AG10803 (cell line): ENCODE measurements at places on chromosomes 1 and 21.

- no peak for DNase-seq
Measured at GRCh38 chr1:62722796-62723195, 34.6 kb upstream of the DOCK7 start.

GRCh38 chr1:181918880-181919525 is 142.5 kb downstream of the ZNF648 start:
- DNase-seq: no peak

DNA sequence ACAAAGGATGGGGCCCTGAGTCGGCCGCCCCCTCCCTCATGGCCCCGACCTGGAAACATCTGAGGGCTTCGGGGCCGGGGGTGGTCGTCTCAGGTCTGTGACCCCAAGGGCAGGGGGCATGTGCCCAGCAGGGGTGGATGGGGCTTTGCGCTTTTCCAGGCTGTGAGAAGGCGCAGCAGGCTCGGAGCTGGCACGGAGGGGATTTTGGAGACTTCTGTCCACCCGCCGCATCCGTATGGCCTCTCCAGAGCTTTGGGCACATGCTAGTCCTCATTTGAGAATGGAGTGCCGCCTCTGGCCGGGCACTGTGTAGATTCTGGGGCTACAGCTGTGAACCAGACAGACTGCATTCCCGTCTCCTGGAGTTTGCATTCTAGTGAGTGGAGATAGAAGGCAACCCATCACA is 66.1 kb upstream of the WNT4 start:
- DNase-seq: no peak

DNA sequence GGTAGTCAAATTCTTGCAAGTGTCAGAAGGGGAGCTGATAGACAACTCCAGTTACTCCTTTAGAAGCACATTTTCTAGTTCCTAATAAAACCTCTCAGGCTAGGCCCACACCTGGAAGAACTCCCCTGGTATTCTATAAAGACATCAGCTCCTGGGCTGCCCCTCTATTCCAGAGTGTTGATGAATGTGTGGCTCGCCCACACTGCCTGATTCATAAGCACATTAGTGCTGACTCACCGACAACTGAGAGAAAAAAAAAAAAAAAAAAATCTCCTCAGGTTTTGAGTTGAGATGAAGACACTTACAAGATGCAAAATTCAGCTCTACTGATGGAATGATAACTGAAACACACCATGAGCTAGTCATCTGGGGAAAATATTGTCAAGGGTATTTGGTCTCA is 188.1 kb downstream of the TNR start:
- no peak for DNase-seq

- peak; percentile 94 for DNase-seq
Measured at GRCh38 chr1:1358433-1359271, at the start of gene MXRA8. TSS of gene MXRA8 (minus strand) at chr1:1358555. CDS start at chr1:1358504, 51 bp downstream.

- no peak for DNase-seq
Measured at GRCh38 chr1:109687641-109688499, at the start of gene GSTM1. TSS of gene GSTM1 (plus strand) at chr1:109687817. CDS start at chr1:109687874, 57 bp downstream.

GRCh38 chr1:920010-920409 is 3.7 kb upstream of the SAMD11 start:
- no peak for DNase-seq

- DNase-seq: peak; percentile 2
Measured at GRCh38 chr21:40575976-40576375, 271.0 kb downstream of the DSCAM start.

GRCh38 chr21:36710729-36711048 is 11.8 kb downstream of the SIM2 start:
- no peak for DNase-seq

- DNase-seq: peak; percentile 98
Measured at GRCh38 chr1:23444104-23444533, 19.6 kb upstream of the TCEA3 start.

- DNase-seq: no peak
Measured at GRCh38 chr1:41658431-41659158, 174.1 kb upstream of the EDN2 start.

GRCh38 chr1:161261261-161262235 is 3.0 kb downstream of the PCP4L1 start:
- DNase-seq: no peak

- DNase-seq: no peak
Measured at GRCh38 chr1:245687636-245688535, 533.1 kb downstream of the KIF26B start.

GRCh38 chr21:35829067-35829466 is 231.3 kb downstream of the SETD4 start:
- no peak for DNase-seq

DNA sequence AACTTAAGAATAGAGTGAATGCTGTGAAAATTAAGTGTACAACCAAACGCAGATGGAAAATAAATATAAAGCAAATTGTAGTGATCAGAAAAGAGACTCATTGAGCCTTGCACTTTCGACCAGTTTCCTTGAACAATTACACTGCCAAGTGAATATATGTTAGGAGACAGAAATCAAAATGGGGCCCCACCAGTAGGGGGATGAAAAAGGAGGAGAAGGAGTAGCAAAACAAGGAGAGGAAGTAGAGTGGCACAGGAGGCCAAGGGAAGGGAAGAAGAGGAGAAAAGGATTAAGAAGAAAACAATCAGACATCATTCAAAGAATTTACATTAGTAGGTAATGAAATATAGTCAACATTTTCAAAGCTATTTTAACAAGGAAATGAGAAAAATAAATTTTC is 1770.6 kb downstream of the PLA2G4A start:
- DNase-seq: no peak

GRCh38 chr1:53579221-53580008 is 120.2 kb downstream of the DMRTB1 start:
- DNase-seq: no peak

- DNase-seq: peak; percentile 56
Measured at GRCh38 chr1:204520834-204521709, 4.9 kb downstream of the MDM4 start.

DNA sequence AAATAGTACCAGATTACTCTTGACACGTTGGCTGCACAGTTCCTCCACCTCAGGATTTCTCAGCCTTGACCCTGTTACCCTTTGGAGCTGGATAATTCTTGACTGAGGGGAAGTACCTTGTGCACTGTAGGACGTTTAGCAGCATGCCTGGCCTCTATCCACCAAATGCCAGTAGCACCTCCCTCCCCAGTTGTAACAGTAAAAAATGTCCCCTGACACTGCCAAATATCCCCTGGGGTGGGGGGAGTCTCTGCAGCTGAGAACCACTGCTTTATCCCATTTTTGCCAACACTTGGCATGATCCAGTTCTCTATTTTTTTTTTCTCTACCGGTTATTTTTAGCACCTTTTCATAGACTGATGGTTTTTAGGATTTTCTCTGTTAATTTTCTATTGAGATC is 34.0 kb downstream of the C1orf198 start:
- no peak for DNase-seq

GRCh38 chr21:34615487-34615814 is 538 bp upstream of the RCAN1 start:
- DNase-seq: no peak

GRCh38 chr1:15188678-15189077 is 35.1 kb downstream of the TMEM51 start:
- no peak for DNase-seq

GRCh38 chr1:35886577-35887431 is 3.8 kb downstream of the AGO1 start:
- no peak for DNase-seq

DNA sequence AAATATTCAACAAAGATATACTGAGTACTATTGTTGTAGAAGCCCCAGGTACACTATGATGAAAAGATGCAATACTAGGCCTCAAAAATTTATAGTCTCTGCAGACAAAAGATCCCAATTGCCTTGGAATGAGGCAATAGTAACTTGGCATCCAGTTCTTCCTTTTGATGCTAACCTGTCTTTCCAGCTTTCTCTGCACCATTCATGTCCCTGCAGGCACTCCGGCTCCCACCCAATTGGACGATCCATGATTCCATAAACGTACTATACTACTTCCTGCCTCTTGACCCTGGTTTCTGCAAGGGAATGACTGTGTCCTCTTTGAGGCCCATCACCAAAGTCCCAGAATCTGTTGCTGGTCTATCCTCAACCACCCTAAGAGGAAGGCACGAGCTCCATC is 8.0 kb upstream of the TAGLN2 start:
- DNase-seq: no peak

DNA sequence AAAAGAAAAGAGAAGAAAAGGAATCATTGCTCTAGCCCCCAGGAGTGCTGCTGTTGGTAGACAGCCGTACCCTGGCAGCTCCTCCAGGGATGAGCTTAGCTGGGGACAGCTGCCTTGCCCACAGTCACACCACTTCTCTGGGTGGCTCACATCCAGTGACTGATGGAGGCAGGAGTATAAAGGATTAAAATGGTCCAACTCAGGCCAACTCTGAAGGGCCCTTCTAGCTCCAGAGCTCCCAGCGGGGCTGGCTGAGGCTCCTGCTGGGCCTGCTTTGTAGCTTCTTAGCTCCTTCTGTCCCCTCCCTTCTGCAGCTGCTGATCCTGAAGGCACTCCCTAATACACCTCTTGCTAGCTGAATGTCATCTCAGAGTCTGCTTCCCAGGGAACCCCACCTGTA is 4.4 kb downstream of the CITED4 start:
- DNase-seq: no peak

DNA sequence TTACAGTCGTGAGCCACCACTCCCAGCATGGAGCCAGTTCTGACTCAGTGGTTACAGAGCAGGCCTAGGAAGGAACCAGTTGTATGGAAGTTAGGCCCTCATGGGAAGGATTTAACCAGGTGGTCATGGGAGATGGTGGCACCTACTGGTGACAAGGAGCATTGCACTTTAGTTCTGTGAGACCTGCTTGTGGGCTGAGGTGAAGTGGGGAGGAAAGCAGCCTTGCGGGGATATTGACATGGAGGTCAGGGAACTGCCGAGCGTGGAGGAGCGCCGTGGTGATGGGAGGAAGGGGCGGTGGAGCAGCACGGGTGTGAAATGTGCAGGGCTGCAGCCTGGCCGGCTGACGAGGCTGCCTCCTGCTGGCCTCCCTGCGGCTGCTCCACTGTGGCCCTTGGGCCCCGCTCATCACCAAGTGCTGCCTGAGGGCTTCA is 100.4 kb downstream of the GALNT2 start:
- peak; percentile 41 for DNase-seq

DNA sequence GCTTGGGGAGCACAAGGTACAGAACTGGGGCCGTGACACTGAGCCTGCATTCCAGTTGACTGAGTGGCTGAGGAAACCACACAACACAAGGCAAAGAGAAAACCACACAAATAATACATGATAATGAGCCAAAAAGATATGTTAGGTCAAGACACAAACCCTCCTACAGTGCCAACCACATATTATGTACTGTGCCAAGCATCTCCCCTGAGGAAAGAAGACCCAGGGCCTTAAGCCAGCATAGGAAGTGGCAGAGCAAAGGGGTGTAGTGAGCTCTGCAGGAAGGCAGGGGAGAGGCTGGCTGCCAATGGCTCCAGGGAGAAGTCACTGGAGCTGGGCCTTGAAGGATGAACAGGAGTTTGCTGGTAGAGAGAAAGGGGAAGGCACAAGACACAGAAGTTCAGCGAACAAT is 28.2 kb downstream of the CTNNBIP1 start:
- DNase-seq: peak; percentile 75

DNA sequence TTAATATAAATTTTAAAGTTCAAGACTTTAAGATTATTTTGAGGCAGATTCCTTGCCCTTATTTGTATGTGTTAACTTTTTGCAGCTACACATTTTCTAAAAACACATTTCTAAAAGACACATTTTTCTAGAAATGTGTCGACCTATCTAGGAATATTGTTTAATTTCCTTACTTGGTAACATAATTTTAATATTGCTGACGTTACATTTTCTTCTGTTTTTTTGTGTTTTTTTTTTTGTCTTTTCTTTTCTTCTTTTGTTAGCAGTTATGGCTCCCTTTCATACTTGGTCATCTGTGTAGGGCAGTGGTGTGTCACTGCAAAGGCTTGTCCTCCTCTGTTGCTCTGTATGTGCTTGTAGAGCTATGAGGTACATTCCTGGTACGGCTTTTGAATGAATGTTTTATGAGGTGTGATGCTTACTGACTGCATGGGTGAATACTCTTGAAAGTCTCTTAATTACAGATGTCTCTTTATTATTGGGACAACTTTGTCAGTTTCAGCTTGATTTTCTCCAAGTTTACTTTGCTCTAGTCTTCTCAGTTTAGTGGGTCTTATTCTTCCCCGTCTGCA is 30.1 kb downstream of the LRRC8D start:
- DNase-seq: no peak

GRCh38 chr1:165894591-165894990 is 67.2 kb downstream of the UCK2 start:
- DNase-seq: peak; percentile 49

- no peak for DNase-seq
Measured at GRCh38 chr1:37034121-37035013, at the start of gene GRIK3. TSS of gene GRIK3 (minus strand) at chr1:37034515. CDS start at chr1:37034108, 407 bp downstream.

- no peak for DNase-seq
Measured at GRCh38 chr1:2290171-2290578, 62.1 kb downstream of the SKI start.

GRCh38 chr1:6244401-6245049 is 546 bp downstream of the HES3 start:
- no peak for DNase-seq
